Lower lobe of right lung (tissue), 2 donors: ENCODE measurements at places on chromosomes 6 and 20. TPM values are rescaled to one million over a fixed set of nuclear protein-coding genes. Genes with fewer than 3 reads are reported as not detected.

Gene MTFR2
- 1.5 TPM for total RNA-seq

Gene DUSP15
- 0.80 TPM for total RNA-seq

DNA sequence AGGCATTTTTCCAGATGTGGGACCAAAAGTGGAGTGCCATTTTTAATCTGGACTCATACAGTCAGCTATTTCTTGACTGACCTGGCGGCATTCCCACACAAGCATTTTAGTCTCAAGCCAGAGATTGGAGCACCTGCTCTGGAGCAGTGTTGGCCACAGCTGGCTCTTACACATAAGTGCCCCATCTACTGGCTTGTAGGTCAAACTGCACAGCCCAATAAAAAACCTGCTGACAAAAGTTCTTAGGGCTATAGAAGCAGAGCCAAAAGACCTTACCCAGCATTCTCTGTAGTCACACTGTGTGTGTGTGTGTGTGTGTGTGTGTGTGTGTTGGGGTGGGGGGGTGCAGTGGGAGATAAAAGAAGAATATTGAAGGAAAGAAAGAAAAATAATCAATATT is 38.6 kb upstream of the SENP6 start:
- no peaks in the 10 kb centered on the region for H3K27me3 ChIP-seq
- DNase-seq = no peak
- H3K4me3 ChIP-seq = no peak overlapping the region
- H3K4me1 ChIP-seq = no peaks in the 10 kb centered on the region

DNA sequence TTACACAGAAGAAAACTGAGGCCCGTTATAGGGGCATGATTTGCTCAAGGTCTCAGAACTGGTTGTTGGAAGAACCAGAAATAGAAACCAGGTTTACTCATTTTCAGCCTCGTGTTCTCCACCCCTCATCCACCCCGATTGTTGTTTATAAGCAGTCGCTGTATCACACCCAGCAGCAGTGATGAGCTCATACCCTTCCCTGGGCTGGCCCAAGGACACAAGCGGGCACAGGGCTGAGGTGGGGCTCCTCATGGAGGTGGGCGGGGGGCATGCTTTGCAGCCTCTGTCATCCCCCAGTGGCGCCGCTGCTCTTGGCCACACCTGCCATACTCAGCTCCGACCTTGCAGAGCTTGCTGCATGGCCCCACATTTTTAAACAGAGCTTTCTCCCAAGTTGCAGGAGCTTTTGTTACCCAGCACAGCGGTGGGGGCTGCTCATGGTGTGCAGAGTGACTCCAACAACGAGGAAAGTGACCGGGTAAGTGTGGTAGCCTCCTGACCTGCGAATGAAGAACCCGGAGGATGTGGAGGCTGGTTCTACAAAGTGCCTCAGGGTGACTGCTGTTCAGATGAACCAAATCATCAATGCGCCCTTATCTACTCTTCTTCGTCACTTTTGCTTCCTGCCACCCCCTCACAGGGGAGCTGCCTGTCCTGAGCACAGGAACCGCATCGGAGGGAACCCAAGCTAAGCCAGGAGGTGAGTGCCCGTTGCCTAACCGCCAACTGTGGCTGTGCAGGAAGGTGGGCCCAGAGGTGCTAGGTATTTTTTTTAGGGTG is 43.6 kb upstream of the NKX2-2 start:
- DNase-seq = no peak
- H3K27ac ChIP-seq = no peak overlapping the region
- peaks cover 23% of the 10 kb centered on the region for H3K27me3 ChIP-seq
- H3K36me3 ChIP-seq = no peaks in the 10 kb centered on the region

Gene SPTLC3
- 18.7 TPM for total RNA-seq

GRCh38 chr20:18857640-18858039 is 44.1 kb downstream of the SCP2D1 start:
- no peaks in the 10 kb centered on the region for H3K4me1 ChIP-seq
- no peaks in the 10 kb centered on the region for H3K36me3 ChIP-seq

GRCh38 chr6:166643891-166644590 is 17.0 kb upstream of the RPS6KA2 start:
- no peak overlapping the region for H3K27ac ChIP-seq
- no peak overlapping the region for H3K4me3 ChIP-seq
- H3K36me3 ChIP-seq = no peaks in the 10 kb centered on the region
- H3K27me3 ChIP-seq = no peaks in the 10 kb centered on the region

- H3K27ac ChIP-seq = no peak overlapping the region
- peaks cover 8% of the 10 kb centered on the region for H3K4me1 ChIP-seq
- H3K36me3 ChIP-seq = no peaks in the 10 kb centered on the region
- peaks cover 23% of the 10 kb centered on the region for H3K27me3 ChIP-seq
- no peak overlapping the region for H3K4me3 ChIP-seq
- DNase-seq = no peak
Observed at GRCh38 chr6:37518116-37518515, 18.4 kb upstream of the CCDC167 start.

GRCh38 chr6:156507106-156507505 is 270.1 kb upstream of the ARID1B start:
- no peak overlapping the region for H3K27ac ChIP-seq
- no peaks in the 10 kb centered on the region for H3K36me3 ChIP-seq
- H3K4me1 ChIP-seq = no peaks in the 10 kb centered on the region
- no peak overlapping the region for H3K4me3 ChIP-seq
